Stimulated activated CD8-positive, alpha-beta memory T cell treated with anti-CD3 and anti-CD28 coated beads, Interleukin-7, amount 100 ng/mL, for 1 hour (primary cell): ENCODE measurements at places on chromosomes 2 and 18.

GRCh38 chr18:55795101-55795669 is 207.2 kb upstream of the TCF4 start:
- no peak for DNase-seq

DNA sequence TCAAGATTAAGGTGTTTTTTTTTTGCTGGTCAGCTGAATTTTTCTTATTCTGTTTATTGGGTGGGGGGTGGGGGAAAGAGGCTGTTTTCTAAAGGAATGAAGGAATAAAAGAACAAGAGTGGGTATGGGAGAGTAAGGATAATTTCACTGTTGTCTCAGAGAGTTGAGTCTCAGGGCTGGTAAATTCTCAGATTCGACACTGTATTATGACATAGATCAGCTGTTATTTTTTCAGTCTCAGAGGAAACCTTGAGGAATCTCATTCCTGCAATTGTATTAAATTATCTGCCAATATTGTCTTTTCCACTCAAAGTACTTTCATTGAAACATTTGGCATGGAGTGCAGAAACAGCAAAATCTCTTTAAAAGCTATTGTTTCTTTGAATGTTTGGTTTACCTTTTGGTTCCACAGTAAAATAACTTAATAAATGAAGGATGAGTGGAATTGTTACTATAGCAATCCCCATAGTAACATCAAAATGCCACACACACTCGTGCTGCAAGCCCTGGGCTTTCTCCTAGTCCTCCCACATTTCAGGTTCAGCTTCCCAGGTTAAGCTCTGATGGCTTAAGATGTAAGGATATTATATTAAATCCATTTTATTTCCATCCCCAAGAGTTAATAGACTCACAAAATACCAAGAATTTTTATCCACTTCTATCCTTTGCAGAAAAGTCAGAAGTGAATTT is 478.7 kb upstream of the TCF4 start:
- DNase-seq, result no peak

GRCh38 chr2:237143676-237144440 is 58.2 kb downstream of the COPS8 start:
- DNase-seq, result no peak

DNA sequence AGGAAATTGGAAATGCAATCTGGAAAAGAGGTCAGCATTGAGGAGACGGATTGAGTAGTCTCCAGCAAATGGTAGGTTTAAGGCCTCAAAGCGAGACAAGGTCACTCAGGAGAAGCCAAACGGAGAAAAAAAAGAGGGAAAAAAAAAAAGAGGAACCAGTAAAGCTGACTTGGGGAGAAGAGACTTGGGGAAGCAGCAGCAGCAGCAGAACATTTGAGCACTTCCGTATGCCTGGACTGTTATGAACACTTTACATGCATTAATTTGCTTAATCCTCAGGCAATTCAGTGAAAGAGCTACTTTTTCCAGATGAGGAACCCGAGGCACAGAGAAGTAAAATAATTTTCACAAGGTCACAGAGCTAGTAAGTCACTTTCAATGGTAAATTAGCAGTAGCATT is 81.3 kb downstream of the OSBPL6 start:
- DNase-seq, result no peak

DNA sequence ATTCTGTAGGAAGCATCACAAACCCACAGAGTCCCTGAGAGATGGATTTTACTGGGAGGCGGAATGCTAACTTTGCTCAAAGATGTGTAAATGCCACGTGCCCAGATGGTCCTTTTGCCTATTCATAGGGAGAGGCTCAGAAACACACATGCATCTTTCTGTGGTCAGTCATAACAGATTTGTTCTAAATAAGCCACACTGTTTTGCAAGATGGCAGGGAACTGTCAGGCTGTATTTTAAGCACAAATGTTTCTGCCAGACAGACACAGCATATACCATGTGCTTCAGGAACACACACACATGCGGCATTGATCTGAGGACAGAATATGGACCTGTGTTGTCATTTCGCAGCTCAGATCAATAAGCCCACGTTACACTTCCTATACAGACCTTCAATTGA is 312.0 kb downstream of the GPD2 start:
- no peak for DNase-seq

GRCh38 chr2:40606862-40607261 is 155.0 kb upstream of the SLC8A1 start:
- DNase-seq, result no peak

DNA sequence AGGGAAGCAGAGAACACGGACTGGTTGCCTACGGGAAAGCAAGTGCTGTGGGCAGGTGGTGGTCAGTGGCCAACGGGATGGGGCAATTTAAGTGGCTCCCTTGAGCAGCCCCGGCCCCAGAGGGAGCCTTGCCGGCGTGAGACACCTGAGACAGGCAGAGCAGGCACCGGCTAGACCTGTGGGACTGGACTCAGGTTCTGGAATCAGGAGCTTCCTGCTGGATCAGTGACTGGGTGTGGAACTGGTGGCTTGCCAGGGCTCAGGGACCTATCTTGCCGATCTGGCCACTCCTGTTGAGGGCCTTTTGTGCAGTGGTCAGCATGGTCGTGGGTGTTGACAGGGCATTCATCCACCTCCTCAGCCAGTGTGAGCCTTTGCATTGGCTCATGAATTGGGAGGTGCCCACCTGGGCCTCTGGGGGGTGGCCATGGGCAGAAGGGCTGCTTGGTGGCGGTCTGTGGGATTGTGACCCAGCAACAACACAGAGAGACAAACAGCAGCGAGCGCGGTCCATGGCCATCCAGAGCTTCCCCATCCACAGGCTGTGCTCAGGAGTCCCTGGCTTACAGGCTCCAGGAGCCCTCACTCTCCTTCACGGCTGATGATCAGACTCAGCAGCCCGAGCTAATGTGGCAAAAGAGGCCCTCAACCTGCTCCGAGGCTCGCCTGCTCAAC is 85.4 kb upstream of the ZNF516 start:
- DNase-seq, result no peak

DNA sequence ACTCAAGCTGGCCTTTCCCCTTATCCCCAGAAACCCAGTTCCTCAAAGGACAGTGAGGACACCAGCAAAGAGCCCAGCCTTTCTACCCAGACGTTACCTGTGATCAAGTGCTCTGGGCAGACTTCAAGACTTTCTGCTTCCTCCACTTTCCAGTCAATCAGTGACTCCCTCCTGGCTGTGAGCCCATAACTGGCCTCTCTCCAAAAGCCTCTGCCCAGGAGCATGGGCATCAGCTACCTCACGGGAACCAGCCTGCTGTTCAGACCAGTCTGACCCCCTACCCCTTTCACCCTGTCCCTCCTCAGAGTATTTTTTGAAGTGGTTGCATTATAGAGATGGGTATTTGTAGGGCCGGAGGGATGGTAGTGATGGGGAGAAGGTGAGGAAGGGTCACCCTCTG is 27.7 kb upstream of the CYP27A1 start:
- DNase-seq, result no peak

DNA sequence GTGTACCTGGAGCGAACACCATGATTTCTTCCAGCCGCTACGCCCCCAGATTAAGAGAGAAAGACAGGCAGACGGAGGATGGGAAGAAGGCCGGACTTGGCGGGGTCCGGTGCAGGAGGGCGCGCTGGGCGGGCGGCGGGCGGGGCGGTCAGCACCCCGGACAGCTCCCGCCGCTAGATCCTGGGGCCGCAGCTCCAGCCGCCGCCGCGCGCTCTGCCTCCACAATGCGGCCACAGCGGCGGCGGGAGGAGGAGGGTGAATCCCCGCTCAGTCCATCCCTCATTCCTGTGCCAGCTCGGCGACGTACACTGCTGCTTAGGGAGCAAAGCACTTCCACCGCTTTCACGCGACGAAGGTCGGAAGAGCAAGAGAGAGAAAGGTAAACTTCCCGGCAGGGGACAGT is at the start of gene AKAIN1:
TSS of gene AKAIN1 (minus strand) at position 226 of the 403 bp plus-strand sequence. CDS start at position 22, 204 bp downstream.
- no peak for DNase-seq

GRCh38 chr2:62192811-62193210 is 3.1 kb upstream of the B3GNT2 start:
- DNase-seq, result no peak

GRCh38 chr2:123518367-123518766 is 506.7 kb upstream of the CNTNAP5 start:
- no peak for DNase-seq

DNA sequence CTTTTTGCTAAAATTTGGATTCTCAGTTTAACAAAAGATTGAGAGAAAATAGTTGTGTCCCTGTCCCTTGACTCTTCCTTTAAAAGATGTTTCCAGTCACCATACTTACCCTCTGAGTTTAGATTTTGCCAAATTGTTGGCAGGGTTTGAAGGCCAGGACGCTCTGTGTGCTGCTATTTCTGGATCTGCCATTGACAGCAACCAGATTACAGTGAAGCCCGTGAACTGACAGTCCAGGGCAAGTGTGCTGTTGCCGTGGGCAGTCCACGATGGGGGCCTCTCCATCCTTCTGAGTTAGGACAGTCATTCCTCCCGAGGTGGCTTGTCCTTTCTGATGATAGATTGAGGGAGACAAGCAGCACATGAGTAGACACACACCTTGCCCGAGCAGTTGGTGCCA is 89.9 kb downstream of the PTPRM start:
- DNase-seq, result no peak

DNA sequence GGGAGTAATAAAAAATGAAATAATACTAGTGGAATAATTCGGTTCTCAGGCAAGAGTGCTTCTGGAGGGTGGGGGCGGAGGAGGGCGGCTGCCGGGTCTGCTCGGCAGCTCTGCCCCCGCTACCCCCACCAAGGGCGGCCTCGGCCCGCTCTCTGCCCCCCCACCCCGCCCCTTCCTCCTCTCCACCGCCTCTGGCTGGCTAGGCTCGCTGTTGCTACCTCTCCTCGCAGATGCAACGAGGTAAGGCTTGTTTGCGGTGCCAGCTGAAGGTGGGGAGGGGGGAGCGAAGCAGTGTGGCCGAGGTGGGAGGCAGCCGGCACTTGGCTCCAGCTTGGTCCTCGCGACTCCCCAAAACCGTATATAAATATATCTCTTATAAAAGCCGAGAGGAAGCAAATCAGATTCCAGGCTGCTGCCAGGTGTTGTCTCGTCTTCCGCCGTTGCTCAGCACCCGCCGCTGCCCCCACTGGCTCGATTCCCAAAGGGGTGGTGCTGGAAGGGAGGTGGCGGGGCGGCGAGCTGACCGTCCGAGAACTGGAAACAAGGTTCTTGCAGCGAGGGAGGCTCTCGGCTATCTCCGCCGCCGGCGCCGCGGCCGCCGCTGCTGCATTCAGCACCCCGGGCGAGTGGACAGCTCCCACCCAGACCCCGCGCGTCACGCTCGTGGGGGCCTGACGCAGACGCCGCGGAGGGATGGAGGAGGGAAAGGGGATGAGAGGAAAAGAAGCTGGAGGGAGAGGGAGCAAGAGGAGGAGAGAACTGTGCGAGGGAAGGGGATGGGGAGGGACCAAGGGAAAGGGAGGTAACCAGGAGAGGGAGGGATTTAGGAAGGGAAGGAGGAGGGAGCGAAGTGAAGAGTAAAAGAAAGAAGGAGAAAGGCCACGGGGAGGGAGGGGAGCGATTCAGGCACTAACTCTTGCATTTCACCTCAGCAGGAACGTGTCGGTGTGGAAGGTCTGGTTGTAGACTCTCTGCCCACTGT is at the start of gene MARCHF4:
TSS of gene MARCHF4 (minus strand) at position 763 of the 982 bp plus-strand sequence. CDS start 2,223 bp downstream, outside the sequence.
- DNase-seq, result peak; percentile 45
